ENCODE measurements at places on chromosomes 2 and 18.

GRCh38 chr2:55883357-55883756 lies 40.2 kb downstream of the EFEMP1 start:
- no peak for DNase-seq

DNA sequence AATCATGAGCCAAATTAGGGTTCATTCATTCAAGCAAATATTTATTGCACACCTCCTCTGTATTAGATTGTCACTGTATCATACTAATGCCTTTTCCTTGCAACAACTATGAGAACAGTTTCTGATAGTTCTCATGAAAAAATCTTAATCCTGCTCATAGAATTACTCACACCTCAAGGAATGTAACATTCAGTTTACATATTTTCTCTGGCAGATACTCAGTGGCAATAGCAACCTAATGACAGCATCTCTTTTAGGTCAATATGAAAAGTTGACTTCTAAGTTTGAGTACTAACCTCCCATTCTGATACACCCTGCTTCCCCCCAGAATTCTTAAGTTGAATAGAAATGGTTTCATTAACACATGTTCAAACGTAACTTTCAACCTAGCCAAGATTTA lies 132.0 kb downstream of the VWC2L start:
- no peak for DNase-seq

DNA sequence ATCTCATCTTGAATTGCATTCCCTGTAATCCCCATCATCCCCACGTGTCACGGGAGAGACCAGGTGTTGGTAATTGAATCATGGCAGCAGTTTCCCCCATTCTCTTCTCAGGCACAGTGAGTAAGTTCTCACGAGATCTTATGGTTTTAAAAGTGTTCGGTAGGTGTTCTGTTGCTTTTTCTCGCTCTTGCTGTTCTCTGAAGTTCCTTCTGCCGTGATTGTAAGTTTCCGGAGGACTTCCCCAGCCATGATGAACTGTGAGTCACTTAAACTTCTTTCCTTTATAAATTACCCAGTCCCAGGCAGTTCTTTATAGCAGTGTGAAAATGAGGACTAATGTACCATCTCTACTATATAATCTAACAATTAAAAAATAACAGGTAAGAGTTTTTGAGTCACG lies 409.9 kb upstream of the NRXN1 start:
- DNase-seq: no peak

DNA sequence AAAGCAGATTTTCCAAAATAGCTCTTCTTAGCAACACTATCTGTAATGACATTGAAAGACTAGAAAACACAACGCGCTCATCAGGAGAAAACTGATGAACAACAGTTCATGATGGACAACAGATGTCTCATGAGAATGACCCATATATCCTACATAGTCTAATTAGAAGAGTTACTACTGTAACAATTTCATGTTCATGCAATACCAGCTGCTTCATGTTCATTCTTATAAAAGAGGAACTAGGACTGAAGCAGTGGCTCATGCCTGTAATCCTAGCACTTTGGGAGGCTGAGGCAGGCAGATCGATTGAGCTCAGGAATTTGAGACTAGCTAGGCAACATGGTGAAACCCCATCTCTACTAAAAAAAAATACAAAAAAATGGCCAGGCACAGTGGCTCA lies 22.7 kb downstream of the TRAPPC8 start:
- no peak for DNase-seq

GRCh38 chr2:75277111-75277510 lies 77.8 kb upstream of the TACR1 start:
- no peak for DNase-seq

DNA sequence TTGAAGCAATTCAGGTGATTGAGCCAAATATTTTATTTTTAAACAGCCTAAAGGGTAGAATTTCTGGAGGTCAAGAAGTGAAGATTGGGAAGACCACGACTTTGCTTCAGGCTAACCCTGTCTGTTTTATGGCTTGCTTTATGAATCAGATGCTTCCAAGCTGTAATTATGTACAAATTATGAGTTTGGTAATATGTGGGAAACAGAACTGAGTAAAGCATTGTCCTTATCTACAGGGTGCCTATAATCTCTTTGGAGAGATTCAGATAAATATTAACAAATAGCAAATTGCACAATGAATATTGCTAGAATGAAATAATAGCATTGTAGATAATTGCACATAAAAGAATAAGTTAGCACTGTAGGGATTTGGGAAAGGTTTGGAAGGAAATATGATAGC lies 539.4 kb upstream of the CDH2 start:
- DNase-seq: no peak

GRCh38 chr2:23411752-23412431 lies 26.9 kb downstream of the KLHL29 start:
- DNase-seq: no peak

GRCh38 chr2:135657806-135658582 lies 83.7 kb upstream of the UBXN4 start:
- no peak for DNase-seq

DNA sequence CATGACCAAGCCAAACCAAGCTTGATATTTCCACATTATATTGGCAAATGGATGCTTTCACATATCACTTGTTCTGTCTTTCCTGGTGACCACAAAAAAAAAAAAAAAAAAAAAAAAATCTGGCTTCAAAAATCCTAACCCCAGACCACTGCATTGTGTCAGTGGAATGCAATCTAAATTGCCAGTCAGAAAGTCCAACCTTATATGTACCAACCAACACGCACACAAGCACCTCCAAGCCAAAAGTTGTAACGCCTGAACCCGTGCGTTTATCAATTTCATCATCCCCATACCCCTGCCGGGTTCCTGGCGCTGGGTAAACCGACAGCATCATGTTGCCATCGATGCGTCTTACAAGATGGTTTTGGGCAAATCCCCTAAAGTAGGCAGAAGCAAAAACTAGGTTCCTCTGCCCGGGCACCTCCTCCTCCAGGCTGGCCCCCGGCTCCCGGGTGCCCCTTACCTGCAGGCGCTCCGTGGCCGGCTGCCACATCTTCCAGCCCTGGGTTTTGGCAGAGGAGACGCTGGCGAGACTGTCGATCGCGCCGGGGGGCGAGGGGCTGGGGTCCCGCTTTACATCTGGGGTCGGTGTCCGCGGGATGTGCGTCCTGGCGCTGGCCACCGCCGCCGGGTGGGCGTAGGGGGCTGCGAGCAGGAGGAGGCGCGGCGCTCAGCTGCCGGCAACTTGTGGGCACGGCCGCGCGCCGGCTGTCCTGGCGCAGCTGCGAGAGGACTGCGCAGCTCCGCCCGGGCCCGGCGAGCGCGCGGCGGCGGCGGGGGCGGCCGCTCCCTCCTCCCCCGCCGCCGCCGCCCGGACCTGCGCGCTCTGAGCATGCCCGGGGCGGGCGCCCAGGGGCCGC lies at the start of gene PID1:
PID1 (minus strand) TSS at position 737 of the 860 bp plus-strand sequence; CDS start at position 493, 244 bp downstream.
- no peak for DNase-seq

DNA sequence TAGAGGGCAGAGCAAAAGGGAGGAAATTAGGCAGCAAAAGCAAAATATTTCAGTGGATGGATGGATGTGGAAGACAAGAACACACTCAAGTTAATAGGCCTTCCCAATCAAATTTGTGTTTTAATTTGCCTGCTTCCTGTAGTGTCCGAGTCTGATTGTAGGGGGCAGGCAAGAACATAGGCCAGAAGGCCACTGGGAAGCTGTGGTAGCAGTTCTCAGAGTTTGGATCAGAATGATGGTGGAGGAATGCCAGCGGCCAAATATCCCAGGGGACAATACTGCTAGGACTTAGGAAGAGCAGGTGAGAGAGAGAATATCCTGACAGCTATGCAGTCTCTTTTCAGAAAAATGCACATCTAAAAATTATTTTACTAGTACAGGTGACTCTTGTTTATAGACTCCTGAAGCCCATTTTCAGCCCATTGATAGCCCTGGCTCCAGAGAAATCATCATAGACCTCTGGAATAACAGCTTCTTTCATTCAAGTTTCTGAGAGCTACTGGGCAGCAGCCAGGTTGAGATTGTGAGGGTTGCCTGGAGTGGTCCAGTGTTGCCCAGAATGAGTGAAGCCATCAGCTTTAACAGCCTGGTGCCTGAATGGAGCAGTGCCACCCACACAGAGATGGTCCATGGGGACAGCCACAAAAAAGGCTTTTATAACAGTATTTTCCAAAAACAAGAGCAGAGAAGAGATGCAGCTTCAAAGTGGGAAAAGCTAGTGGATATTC lies 19.1 kb upstream of the SERPINE2 start:
- DNase-seq: no peak

DNA sequence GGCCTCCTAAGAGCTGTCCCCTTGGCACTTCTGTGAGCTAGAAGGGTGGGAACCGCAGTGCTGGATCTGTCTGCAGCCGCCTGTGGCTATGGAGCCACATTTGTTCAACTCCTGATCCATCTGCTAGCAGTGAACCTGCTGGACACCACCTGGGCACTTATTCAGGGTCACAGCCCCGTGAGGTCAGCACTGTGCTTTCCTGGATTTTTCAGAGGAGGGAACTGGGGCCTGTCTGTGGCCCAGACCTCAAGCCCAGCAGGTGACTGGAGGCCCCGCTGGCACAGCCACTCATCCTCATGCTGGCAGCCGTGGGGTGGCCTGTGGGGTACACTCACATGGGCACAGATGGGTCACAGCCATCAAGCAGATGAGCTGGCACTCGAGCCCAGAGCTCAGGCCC lies 155.3 kb downstream of the TFCP2L1 start:
- no peak for DNase-seq

DNA sequence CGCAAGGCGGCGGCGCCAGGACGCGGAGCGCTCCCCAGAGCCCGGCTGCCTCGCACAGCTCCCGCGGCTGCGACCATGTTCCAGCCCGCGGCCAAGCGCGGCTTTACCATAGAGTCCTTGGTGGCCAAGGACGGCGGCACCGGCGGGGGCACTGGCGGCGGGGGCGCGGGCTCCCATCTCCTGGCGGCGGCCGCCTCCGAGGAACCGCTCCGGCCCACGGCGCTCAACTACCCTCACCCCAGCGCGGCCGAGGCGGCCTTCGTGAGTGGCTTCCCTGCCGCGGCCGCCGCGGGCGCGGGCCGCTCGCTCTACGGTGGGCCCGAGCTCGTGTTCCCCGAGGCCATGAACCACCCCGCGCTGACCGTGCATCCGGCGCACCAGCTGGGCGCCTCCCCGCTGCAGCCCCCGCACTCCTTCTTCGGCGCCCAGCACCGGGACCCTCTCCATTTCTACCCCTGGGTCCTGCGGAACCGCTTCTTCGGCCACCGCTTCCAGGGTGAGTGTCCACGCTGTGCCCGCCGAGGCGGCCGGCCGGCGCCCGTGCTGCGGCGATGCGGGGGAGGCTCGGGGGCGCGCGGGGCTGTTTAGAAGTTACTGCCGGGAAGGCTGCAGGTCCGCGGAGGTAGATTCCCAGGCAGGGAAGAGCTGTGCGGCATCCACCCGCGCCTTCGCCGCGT lies 696 bp downstream of the EMX1 start:
- DNase-seq: no peak

DNA sequence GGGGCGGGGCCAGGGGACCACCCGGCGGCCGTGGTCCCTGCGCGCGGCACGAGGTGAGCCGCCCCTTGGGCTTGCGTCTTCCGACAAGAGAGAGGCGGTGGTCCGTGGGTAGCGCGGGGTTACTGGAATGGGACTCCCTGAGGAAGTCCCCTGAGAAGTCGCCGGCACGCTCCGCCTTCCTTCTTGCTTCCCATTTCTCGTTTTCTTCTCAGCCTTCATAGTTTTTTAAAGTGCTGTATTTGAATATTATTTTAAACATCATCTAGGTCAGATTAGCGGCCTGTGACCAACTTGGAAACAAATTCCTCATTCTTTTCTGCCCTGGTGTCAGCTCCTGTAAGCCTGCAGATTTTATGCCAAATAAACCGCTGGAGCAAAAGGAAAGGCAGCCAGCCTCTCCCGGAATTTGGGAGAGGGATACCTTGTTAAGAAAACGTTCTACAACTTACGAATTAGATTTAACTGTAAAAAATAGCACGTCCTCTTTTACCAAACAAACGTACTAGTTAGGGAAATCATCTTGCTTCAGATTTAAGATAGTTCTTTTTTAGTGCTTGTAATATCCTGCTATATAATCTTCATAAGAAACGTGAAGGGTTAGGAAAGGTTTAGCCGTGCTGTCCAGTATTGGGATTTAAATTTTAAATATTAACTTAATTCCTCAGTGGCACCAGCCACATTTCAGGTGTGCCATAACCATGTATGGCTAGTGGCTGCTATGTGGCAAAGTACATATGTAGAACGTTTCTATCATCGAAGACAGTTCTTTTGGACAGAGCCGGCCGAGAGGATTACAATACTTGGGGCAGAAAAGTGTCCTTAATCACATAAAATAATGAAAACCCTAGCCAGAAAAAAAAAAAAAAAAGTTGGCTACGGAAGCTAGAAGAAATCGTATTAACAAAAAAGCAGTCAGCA lies 628 bp upstream of the PTPN2 start:
- no peak for DNase-seq

DNA sequence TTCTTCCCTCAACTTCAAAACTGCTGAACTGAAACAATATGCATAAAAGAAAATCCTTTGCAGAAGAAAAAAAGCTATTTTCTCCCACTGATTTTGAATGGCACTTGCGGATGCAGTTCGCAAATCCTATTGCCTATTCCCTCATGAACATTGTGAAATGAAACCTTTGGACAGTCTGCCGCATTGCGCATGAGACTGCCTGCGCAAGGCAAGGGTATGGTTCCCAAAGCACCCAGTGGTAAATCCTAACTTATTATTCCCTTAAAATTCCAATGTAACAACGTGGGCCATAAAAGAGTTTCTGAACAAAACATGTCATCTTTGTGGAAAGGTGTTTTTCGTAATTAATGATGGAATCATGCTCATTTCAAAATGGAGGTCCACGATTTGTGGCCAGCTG lies 8.4 kb downstream of the HOXD8 start:
- no peak for DNase-seq

DNA sequence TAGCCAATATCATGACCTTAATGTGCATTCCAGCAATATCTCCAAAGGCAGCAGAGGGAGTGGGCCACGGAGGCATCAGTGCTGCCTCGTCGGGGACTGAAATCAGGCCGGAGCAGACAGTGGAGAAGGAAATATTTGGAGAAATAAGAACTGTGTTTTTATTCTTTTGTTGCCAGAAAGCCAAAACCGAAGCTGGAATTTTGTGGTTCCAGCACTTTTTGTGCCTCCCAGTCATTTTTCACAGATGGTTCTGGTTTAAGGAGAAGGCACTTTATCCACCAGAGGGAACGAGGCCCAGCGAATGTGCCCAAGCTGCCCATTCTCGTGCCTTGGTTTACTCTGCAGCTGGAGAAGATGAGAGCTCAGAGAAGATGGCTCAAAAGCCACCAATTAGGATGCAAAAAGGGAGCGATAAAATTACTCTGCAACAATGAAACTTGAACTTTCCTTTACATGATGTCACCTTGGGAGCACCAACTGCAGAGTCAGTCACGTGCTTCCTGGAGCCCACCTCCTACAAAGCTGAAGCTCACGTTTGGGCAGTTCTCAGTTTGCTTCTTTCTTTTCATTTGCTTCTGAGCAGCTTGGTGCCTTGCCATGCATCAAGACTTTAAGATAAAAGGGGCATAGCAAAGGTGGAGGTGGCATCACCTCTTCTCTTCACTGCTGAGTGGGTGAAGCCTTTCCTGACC lies 288.7 kb downstream of the LPIN1 start:
- DNase-seq: no peak

Data from iPS DF 19.7 (cell line).